GM23248 (cell line): ENCODE measurements at places on chromosomes 4 and X. TPM values are rescaled to one million over a fixed set of nuclear protein-coding genes. Genes with fewer than 3 reads are reported as not detected.

DNA sequence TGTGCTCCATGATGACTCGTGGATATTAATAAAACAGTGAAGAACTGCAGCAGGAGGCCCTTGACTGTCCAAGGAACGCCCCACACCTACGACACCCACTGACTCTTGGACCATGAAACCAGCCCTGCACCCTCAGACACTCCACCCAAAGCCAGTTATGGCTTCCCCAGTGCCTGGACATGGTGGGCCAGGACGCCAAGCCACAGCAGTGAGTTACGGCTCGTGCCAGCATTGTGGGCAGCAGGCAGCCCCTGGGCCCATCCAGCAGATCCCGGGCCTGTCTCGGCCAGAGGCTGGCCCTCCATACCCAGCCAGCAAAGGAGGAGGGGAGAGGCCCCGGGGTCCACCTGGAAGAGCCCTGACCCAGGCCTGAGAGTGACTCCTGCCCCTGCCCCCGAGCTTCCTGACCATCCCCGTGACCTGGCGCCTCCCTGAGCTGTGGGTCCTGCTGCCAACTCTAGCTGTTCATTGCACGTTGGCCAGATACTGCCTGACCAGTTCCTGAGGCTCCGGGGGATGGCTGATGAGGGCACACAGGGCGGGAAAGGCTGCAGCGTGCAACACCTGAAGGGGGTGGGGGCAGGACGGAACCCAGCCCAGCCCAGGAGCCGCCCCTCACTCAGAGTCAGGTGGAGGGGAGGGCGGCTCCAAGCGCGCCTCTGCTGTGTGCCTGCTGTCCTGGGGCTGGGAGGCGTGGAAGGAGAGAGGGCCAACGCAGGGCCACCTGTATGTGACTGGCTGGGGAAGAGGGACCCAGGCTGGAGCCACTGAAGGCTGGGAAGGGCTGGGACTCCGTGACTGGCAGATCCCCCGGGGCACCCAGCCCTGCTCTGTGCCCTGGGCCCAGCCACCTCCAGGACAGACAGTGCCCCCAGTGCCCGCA lies 739 bp downstream of the SLC49A3 start:
- DNase-seq, result no peak

DNA sequence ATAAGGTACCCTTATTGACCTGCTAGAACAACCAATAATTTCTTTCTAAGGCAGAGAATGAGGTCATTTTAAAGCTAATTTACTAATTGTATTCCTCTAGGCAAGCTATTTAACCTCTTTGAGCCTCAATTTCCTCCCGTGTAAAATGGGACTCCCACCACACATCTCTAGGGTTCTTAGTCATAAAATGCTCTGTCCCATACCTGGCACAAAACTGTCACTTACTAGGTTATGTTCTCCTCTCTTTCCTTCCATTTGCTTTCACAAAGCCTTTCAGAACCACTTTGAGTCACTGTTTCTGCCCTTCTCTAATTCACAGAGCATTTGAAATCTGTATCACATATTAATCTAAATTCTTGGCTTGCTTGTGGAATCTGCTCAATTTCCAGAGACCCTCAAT lies 2.4 kb upstream of the GPR82 start:
- DNase-seq, result no peak

- no peak for DNase-seq
Observed at GRCh38 chr4:156596026-156596425, 375.6 kb downstream of the PDGFC start.

DNA sequence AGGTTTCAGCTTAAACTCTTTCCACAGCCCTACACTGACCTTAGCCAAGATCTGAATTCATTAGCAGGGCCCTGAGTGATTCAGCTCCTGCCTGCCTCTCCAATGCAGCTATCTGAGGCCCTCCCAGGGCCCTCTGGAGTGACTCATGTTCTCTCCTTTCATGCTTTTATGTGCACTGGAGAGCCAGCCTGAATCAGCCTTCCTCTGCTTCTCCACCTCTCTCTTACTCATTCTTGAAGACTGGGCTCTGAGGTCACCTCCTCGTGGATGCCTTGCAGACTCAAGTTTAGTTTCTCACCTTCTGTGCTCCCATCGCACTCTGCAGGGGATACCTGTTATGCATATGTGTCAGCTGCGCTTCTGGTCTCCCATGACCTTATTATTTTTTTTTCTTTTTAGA lies 3.1 kb upstream of the OCIAD2 start:
- peak; percentile 99 for DNase-seq

GRCh38 chr4:87069037-87069742 lies 134.4 kb downstream of the AFF1 start:
- no peak for DNase-seq

DNA sequence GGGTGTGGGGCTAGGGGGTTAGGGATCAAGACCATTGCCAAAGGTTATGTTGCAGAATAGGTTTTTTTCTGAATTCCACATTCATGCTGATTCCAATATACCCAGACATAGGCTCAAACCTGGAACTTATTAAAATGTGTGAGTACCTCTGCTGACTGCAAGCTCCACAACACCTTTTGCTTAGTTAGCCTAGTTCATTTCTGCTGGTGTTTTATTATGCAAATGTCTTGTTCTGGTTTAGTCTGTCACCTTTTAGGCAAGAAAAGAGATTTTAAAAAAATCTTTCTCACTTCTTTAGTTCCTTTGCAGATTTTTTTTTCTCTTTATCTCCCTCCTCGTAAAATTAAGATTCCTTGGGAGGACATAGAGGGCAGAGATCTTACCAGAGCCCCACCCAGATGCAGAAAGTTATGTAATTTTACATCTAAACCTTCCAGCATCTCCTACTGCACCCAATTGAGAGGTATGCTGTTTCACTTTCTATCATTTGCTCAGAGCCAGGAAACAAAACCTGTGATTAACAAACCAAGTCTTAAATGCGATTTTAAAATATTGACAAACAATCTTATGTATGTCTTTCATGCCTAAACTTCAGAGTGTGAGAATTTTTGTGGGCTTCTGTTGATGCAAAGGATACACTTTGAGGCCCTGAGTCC lies 190.7 kb upstream of the CLNK start:
- no peak for DNase-seq

- DNase-seq, result peak; percentile 66
Observed at GRCh38 chrX:155048977-155049619, 21.8 kb downstream of the CMC4 start.

DNA sequence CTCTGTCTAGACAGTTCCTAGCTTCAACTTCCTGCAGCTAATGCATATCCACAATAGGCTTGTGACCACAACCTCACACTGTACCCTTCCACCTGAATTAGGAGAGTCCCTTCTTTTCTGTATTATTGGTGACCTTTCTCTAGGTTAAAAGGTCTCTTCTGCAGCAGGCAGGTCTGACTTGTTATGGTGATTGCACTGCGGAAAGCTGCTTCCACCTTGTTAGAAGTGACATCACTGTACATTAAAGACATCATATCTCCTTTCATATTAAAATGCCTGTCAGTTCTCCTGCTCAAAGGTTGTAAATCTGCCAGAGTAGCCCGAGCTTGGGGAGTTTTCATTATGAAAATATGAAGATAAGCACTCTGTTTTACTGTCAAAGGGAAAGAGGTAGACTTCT lies 21.5 kb upstream of the LSM6 start:
- no peak for DNase-seq

GRCh38 chr4:176363072-176363471 lies 43.3 kb downstream of the SPCS3 start:
- DNase-seq, result no peak

DNA sequence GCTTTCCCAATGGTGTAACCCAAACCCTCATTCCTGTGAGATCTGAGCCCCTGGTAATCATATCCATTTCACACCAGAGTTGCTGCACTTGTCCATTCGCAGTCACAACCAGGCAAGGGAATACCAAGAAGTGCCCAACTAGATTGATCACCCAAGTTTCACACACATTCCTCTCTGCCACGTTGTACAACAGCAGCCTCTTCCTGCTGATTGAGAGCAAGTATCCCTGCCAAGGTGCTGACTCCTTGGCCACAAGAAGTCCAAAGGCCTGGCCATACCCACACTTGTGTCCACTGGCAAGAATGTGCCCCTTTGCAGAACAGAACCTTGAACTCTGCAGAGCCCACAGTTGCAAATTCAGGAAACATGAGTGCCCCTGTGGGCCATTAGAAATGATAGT lies 6.5 kb upstream of the ACOT9 start:
- DNase-seq, result peak; percentile 16

DNA sequence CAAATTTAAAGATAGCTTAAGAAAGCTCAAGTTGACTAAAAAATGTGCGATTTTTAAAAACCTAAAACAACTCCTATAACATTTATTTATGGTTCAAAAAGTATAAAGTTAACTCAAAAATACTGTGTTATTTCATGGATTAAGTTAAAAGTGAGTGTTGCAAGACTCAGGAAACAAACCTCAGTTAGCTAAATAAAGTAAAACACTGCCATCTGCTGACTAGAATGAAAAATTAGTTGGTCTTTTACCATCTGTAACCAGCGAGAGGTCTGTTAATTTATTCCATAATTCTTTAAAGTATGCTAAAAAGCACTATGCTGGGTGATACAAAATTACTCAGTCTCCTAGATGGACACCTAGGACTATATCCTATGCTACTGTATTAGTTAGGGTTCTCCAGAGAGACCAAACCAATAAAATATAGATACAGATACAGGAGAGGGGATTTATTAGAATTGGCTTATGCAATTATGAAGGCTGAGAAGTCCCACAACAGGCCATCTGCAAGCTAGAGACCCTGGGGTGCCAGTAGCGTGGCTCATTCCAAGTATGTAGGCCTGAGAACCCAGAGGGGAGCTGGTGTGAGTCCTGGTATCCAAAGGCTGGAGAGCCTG lies 4.9 kb upstream of the WDFY3 start:
- peak; percentile 83 for DNase-seq

UPF3B gene
- polyA plus RNA-seq, result 6.0 and 6.7 TPM in 2 replicates

TAPT1 gene
- polyA plus RNA-seq, result 7.8 and 9.7 TPM in 2 replicates

DUSP21 gene
- polyA plus RNA-seq, result not detected in 2 replicates

SORCS2 gene
- 0.38 and 0.74 TPM in 2 replicates for polyA plus RNA-seq

PUDP gene
- 11.6 and 12.7 TPM in 2 replicates for polyA plus RNA-seq

ADAM29 gene
- polyA plus RNA-seq, result not detected in 2 replicates

TMPRSS11B gene
- polyA plus RNA-seq, result not detected in 2 replicates

SFRP2 gene
- 1.6 and 2.4 TPM in 2 replicates for polyA plus RNA-seq

PCDH18 gene
- 114 and 119 TPM in 2 replicates for polyA plus RNA-seq
